ENCODE measurements at places on chromosomes 1 and 21.

DNA sequence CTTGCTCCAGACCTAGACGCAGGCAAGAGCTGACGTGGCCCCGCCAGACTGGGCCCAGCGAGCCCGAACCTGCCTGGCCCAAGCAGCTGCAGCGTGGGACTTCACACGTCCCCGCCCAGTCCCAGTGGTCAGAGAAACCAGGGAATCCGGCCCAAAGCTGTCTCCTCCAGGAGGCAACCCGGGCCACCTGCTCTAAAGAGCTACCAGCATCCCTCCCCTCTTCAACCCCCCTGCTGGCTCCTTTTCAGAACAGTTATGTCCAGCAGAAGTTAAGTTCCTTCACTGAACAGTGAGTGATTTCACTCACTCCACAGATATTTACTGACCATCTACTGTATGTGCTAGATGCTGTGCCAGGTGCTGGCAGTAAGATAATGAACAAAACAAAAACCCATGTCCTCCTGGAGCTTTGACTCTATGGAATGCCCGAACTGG, 2.1 kb upstream of the EFNA1 start:
- DNase-seq: no peak

DNA sequence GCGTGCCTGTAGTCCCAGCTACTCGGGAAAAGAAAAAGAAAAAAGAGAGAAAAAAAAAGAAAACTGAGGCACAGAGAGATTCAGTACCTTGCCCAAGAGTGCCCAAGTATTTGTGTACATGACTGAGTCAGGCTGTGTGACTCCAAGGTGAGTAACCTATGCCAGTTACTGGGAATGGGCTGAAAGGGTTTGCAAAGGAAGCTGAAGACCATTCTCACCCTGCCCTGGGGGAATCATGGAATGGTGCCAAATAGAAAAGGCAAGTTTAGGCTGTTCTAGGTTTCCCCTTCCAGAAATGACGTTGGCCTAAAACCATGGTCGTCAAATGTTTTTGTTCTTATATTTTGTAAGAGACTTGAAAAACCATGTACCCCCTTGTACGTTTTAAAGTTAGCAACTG, 37.9 kb upstream of the LRIG2 start:
- no peak for DNase-seq

DNA sequence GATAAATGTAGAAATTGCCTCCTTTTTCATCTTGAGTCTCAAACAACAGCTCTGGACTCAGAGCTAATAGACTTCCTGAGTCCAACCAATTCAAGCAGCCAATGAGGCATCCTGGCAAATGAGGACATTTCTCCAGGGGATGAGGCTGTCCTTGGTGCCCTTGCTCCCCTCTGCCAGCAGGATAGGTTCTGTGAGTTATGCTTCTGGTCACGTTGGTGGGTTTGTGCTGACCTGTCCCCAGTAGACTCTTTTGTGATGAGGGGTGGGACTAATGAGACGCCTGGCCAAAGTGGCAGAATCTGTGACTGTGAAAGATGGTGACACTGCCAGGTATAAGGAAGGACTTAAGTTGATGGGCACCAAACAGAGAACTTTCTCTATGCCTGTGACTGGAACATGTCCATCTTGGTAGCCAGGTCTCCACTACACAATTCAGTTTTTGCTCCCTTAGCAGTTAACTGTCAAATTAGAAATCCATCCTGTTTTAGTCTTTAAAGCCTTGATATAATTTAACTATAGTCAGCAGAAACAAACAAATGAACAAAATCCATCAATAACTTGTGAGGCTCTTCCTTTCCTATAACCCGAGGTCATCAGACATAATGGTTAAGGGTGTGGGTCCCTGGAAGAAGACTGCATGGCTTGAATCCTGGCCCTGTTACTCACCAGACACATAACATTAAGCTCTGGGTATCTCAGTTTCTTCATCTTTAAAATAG, 35.7 kb upstream of the THEM4 start:
- no peak for DNase-seq

- DNase-seq: peak; percentile 43
Observed at GRCh38 chr1:43666608-43667007, 16.7 kb downstream of the KDM4A start.

- DNase-seq: no peak
Observed at GRCh38 chr1:42524330-42524729, 61.2 kb downstream of the CCDC30 start.

GRCh38 chr21:33569991-33570390, 18.5 kb downstream of the DONSON start:
- no peak for DNase-seq

DNA sequence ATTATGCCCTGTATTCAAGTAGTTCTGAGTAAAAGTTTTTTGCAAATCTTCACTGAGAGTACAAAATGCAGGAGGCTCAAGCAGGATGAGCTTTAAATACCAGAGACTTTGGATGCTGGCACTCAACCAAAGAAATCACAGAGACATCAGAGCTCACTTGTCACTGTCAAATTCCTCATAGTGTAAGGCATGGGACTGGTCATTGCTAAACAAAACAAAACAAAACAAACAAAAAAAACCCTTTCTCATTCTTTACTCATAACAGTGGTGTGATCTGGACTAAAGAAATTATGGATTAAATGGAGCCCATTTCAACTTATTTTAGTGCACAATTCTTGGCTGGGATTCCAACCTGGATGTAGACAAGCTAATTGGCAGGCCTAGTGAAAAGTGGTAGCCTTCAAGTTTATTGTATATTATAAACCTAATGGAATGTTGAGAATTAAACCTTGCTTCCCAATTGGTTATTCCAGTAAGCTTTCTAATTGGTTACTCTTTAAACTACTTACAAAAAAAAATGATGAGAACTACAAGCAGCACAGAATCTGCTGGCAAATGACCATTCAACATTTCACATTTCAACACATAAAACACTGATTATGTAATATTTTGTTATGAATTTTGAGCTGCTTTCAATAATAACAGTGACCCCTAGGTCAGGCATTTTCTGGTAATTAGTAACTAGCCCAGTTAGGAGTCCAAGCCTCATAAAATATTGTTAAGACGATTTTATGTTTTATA, 30.6 kb upstream of the NEK7 start:
- DNase-seq: no peak

DNA sequence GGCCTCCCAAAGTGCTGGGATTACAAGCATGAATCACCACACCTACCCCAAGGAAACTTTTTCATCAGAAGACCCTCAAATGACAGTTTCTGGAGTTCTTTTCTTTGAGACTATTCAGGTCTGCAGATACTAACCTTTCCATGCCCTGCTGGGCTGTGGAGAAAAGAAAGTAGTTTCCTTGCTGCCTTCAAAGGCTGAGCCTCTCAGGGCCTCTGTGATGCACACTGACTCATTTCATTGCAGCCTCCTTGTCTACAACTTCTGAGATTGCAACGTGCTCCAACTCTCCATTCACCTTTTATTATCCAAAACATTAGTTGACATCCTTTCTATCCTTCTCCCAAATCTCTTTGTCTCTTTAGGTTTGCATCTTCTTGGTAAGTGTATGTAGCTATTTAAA, 8.8 kb upstream of the SAMSN1 start:
- no peak for DNase-seq

DNA sequence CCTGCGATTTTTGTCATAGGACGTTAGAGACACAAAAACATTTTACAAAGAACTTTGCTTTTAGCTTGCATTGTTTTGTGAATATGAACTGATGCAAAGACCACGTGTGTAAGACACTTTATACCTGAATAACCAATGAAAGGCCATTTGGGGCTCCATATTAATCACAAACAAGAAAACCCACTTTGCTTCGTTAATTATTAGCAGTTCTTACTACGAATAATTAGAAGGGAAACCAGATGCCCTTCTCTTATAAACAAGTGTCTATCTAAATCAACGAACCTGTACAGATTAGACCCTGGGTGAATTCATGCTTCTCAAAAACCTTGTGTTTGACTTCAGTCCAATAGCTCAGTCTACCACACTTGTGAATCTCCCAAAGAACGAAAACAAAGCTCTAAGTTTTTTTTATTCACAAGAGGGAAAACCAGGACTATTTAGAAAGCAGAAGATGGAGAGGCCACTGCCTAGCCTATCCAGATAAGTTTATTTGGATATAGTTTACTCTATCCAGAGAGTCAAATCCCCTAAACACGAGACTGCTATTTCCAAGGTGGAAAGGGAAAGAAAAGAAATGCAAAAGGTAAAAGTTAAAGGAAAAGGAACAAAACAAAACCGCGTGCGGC, 897 bp downstream of the CYYR1 start:
- no peak for DNase-seq

GRCh38 chr1:75908717-75909152, 23.5 kb downstream of the ASB17 start:
- DNase-seq: no peak

DNA sequence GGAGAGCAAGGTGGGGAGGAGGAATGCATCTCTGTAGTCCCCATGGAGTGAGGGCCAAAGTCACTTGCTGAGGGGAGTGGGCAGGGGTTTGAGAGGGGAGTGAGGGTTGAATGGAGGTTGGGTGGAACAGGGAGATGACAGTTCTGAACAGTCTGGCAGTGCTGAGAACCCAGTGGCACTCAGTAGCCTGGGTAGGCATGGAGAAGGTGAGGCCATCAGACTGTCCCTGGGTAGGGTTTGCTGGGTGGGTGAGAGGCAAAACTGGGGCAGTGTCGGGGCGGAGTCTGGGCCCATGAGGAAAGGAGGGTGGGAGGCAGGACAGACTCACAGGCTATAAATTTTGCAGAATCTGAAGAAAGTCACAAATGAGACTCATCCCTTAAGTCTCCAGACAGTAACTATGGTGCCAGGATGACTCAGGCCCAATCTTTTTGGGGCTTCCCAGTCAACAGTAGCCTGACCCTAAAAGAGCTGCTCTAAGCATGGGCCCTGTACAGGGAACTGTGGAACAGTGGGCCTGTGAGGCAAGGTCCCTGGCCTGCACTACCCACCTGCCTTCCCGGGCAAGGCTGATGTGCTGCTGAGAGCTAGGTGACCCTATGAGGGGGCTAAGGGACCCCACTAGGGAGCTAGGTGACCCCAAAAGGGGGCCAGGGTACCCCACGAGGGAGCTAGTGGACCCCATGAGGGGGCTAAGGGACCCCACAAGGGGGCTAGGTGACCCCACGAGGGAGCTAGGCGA, 51.0 kb upstream of the DMRTB1 start:
- no peak for DNase-seq

DNA sequence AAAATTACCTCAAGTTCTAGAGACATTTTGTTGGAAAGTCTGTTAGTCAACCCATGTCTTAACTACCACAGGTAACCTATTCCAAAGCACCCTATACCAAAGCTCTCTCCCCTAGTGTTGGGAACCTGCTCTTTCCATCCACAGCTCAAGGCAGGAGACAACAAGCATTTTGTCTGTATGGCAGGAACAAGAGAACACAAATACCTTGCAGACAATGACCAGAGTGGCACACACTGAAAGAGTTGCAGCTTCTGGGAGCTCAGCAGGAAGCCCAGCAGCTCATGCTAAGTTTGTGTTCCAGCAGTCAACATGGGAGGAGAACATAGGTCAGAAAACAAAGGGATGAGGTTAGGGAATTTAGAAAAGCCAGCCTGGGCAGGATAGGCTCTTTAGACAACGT, 300.8 kb downstream of the HHIPL2 start:
- DNase-seq: no peak

GRCh38 chr1:222339376-222339947, 208.4 kb downstream of the HHIPL2 start:
- no peak for DNase-seq

DNA sequence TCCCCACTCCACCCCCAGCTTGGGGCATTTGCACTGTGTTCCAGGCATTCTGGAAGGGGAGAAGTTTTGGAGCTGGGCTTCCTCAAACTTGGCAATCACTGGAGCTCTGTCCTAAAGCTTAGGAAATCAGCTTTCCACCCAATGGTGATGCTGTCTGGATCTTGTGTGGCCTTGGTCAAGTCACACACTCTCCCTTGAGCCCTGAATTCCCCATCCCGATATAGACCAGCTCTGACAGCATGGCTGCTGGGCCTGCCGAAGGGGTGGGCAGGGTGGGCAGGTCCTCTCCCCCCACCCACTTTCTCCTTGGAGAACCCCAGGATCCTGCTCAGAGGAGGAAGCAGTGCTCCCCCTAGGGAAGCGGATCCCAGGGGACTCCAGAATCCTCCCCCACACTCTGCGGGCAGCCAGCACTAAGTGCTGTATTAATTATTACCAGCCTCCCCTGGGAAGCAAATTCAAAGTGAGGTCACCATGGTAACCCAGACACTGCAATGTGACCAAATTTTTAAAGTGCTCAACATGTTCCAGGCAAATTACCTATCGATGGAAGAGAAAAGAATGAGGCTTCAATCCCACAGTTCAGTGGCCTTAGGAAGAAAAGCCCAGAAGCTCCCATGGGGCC, 21.3 kb upstream of the LDLRAP1 start:
- no peak for DNase-seq

Data from NCI-H2107 (cell line).